ENCODE measurements at places on chromosomes 3 and 15.

DNA sequence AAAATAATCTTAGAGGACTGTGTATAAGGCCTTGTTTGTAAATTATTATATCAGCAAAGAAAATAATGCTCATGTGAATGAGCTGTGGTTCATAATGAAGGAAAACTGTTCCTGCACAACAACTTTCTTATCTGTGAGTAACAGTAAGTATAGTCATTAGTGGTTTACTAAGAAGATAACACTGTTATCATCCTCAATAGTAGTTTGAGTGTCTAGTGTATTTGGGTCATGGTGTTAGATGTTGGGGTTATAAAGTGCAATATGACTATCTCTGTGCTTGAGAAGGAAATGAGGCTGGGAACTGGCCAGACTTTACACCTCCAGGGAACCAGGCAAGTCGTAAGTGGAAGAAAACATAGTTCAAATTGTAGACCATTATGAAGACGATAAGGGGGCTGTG lies 15.6 kb downstream of the VPS8 start:
- no peak for DNase-seq

GRCh38 chr15:73756390-73756789 lies 3.2 kb upstream of the INSYN1 start:
- DNase-seq, result no peak

DNA sequence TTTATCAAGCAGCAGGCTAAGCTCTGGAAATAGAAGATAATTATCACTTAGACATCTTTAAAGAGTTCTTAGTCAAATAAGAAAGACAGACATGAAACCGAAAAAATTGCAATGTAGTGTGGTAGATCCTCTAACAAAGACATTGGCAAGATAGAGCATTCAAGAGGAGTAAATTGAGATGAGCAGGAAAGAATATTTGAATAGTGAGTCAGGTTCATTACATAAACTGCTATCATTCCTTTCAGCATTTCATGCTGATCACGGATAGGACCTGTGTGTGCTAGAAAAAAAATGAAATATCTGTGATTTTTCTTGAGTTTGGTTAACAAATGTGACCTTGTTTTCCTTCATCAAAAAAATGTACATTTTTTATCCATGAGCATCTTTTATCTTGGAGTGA lies 460.9 kb downstream of the OTOL1 start:
- DNase-seq, result no peak

GRCh38 chr3:137792626-137793271 lies 28.6 kb downstream of the SOX14 start:
- DNase-seq, result no peak

DNA sequence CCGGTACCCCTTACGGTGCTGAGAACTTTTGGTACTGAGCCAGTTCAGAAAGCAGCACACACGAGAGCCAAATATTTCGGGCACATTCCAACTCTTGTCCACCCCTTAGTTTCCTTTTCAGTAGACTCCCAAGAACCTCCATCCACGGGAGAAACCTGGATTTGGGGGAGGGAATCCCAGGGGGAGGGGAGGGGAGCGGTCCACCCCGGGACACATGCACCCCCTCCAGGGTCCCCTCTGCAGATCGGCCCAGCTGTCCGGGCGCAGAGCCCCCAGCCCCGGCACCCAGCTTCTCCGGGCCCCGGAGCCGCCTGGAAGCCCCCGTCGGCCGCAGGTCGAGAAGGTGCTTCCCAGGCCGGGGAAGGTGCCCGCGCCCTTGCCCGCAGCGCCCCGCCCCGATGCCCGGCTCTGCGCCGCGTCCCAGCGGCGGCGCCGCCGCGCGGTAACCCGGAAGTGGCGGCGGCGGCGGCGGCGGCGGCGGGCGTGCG lies 455 bp upstream of the ABHD17C start:
- no peak for DNase-seq

GRCh38 chr15:50484781-50485180 lies 60.6 kb downstream of the USP8 start:
- DNase-seq, result no peak

GRCh38 chr15:25178835-25179672 lies 224.3 kb downstream of the SNRPN start:
- no peak for DNase-seq

- no peak for DNase-seq
These were observed 120.1 kb upstream of the NMNAT3 start for GRCh38 chr3:139797724-139798343.

GRCh38 chr3:146640955-146641867 lies 36.1 kb upstream of the PLSCR5 start:
- no peak for DNase-seq

GRCh38 chr3:182668541-182668940 lies 124.8 kb upstream of the ATP11B start:
- DNase-seq, result no peak

DNA sequence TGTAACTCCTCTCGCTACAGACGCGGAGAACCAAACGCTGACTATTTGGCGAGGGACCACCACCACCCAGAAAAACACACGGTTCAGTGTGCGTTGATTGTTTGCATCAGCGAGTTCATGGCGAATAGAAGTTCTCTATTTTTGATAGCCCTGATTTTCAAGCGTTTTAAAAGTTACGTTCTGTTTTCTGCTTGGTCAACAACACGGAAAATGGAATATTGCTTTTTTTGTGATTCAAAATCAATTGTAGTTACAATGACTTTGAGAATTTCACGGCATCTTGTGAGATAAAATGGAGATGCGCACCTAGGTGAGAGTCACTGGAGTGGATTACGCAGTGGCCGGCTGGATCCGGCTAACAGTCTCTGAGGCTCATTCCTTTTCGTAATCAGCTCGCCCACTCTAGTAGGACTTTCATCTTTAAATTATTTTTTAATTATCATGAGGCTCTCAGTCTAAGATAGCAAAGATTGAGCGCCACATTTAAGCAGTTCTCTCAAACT lies 54.8 kb downstream of the CCDC54 start:
- no peak for DNase-seq

- DNase-seq, result no peak
These were observed 408 bp downstream of the NICN1 start for GRCh38 chr3:49428752-49429080.

GRCh38 chr15:48761393-48762158 lies 49.3 kb downstream of the CEP152 start:
- no peak for DNase-seq

- DNase-seq, result no peak
These were observed 2.4 kb downstream of the CAMK2N2 start for GRCh38 chr3:184258926-184259325.

GRCh38 chr3:31456373-31456772 lies 76.4 kb upstream of the STT3B start:
- no peak for DNase-seq

- no peak for DNase-seq
These were observed 10.9 kb downstream of the TM6SF1 start for GRCh38 chr15:83118291-83118827.

DNA sequence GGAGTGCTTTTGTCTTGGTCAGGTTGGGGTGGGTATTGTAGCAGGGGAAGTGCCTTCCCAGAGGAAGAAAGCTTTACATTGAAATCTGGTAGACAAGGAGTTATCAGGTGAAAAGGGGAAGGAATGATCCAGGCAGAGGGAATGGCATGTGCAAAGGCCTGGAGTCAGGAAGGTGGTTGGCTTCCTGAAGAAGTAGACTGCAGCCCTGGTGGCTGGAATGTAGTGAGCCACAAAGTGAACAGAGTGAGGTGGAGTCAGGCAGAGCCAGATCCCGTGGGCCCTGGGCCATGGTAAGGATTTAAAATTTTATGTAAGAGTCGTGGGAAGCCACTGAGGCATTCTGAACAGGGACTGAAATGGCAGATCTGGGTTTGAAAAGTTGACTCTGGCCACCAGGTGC lies 58.3 kb downstream of the RAB11A start:
- no peak for DNase-seq

- DNase-seq, result no peak
These were observed 97.9 kb upstream of the SOX2 start for GRCh38 chr3:181613813-181614212.

- DNase-seq, result peak; percentile 47
These were observed 2.0 kb upstream of the SEMA3G start for GRCh38 chr3:52446631-52447511.

DNA sequence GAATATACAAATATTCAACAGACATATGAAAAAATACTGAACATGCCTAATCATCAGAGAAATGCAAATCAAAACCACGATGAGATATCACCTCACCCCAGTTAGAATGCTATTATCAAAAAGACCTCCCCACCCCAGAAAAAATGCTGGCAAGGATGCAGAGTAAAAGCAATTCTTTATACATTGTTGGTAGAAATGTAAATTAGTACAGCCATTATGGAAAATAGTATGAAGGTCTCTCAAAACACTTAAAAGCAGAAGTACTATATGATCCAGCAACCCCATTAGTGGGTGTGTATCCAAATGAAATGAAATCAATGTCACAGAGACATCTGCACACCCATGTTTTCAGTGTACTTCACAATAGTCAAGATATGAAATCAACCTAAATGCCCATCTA lies 308.7 kb downstream of the CHST2 start:
- no peak for DNase-seq

GRCh38 chr3:70281663-70282062 lies 30.8 kb downstream of the MDFIC2 start:
- DNase-seq, result no peak

DNA sequence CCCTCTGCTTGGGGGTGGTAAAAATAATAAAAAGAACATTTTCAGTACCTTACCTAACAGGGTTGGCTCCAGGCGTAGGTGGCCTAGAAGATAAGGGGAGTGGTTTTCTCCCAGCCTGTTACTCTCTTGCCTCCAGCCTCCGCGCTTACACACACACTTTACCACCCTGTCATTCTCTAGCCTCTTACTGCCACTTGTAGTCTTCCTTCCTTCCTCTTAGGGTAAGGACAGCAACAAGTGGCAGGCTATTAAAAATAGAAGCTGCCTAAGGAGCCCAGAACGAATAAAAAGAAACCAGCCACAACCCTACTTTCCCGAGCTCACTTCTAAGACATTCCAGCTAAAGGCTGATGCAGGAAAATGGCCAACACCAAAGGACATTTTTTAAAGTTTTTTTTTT lies 9.6 kb upstream of the LIPH start:
- DNase-seq, result no peak

DNA sequence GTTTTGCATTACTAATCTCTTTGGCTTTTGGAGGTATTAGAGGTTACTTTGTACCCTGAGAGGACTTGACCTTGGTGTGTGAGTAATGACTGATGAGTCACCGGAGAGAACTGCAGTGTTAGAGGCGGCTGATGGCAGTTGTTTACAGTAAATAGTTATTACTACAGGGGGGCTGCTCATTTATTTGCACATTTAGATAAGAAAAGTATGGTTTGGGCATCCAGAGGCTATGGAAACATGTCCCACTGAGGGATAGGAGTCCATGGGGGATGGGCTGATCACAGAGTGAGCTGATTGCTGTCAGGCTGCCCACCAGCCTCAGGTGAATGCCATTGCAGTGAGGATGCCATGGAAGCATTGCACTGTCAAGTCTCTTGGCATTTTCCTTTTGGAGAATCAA lies 17.3 kb upstream of the STAC start:
- DNase-seq, result no peak

GRCh38 chr15:33934396-33934795 lies 33.9 kb upstream of the CHRM5 start:
- DNase-seq, result no peak

GRCh38 chr15:78195735-78196201 lies 38.6 kb downstream of the ACSBG1 start:
- no peak for DNase-seq

DNA sequence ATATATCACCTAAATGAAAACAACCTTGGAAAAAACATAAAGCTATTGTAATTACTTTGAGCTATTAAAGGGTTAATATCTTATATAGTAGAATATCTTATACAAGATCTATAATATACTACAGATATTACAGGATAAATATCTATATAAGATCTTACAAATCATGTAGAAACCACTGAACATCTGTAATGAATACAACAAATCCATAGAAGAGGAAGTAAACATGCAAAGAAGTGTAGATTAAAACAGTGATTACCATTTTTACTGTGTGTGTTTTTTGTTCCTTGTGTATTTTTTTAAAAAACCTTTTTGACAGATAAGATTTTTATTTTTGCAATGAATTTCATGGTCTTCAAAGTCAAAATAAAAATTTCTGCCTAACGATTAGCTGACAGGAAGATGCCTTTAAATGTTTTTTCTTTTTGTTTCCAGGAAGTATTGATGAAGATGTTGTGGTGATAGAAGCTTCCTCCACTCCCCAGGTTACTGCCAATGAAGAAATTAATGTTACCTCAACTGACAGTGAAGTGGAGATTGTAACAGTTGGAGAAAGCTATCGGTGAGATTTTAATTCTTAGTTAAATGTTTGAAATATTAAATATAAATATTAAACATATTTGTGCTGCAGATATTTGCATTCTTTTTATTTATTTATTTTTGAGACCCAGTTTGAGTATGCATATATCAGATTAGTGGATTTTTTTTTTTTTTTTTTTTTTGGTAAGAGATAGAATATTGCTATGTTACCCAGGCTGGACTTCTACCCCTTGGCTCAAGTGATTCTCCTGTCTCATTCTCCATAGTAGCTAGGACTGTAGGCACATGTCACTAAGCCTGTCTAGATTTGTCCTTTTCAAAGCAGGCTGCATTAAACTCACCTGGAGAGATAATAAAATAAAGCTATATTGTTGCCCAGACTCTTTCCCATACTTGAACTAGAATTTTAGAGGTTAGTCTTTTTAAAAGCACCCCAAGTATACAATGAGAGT lies 52.8 kb upstream of the CCNB2 start:
- no peak for DNase-seq

DNA sequence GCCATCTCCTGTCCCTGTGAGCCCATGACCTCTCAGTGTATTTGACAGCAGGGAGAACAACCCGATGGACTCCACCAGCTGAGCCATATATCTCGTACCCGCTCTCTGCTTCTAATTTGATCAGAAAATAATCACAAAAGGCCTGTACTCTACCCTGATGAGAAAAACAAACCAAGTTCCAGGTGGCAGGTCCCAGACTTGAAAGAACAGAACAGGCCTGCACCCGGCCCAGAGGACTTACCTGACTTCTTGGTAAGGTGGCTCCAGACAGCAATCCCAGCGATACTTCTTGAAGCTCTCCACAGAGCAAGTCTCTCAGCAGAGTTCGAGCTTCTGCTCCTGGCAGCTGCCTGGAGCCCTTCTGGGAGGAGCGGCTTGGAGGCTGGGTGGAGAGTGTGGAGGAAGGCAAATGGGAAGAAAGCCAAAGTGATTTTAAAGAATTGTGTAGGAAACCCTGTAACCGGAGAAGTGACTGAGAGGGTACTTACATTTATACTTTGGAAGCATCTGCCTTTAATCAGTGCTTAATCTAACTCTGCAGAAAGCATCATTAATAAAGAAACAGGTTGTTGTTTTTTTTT lies 91.6 kb downstream of the SCN11A start:
- DNase-seq, result no peak

DNA sequence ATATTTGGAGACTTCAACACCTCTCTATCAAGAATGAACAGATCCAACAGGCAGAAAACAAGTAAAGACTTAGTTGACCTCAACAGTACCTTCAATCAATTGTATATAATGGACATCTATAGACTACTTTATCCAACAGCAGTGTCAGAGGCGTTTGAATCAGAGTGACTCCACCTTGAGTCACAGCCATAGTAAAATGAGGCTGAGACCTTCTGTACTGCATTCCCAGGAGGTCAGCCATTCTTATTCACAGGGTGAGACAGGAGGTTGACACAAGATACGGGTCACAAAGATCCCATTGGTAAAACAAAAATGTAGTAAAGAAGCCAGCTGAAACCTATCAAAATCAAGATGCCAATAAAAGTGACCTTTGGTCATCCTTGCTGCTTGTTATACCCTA lies 299.8 kb downstream of the CNTN3 start:
- DNase-seq, result no peak

- DNase-seq, result no peak
These were observed 46.2 kb upstream of the ADGRG7 start for GRCh38 chr3:100563228-100563627.

- no peak for DNase-seq
These were observed 61.5 kb upstream of the ATP11B start for GRCh38 chr3:182731764-182732163.
